ENCODE measurements at places on chromosomes 1 and 21.

GRCh38 chr21:42237577-42237976, 18.6 kb downstream of the ABCG1 start:
- no peak for DNase-seq
- no peaks in the 10 kb centered on the region for H3K27me3 ChIP-seq
- no peaks in the 10 kb centered on the region for H3K36me3 ChIP-seq
- H3K27ac ChIP-seq = no peak overlapping the region

DNA sequence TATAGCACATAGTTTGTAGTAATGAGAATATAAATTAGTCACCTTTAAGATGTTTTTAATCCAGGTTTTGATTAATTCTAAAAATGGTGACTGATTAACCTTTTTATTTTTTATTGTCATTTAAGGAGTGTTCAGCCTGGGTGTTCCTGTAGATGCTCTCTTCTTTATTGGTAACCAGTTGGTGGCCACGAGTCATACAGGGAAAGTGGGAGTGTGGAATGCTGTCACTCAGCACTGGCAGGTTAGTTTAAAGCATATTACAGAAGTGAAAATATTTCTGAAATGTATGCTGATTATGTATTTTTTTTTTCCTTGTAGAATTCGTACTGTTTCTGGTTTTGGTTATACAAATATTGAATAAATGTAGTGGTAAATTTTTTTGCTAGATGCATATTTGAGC, 28.1 kb downstream of the KCTD3 start:
- peaks cover 23% of the 10 kb centered on the region for H3K4me1 ChIP-seq
- no peak overlapping the region for H3K27ac ChIP-seq
- H3K4me3 ChIP-seq = no peak overlapping the region
- no peak for DNase-seq
- H3K27me3 ChIP-seq = no peaks in the 10 kb centered on the region
- peaks cover 4% of the 10 kb centered on the region for H3K36me3 ChIP-seq

- no peak overlapping the region for H3K4me3 ChIP-seq
- H3K36me3 ChIP-seq = no peaks in the 10 kb centered on the region
- H3K27me3 ChIP-seq = no peaks in the 10 kb centered on the region
- no peak for DNase-seq
- H3K4me1 ChIP-seq = peaks cover 5% of the 10 kb centered on the region
Measured at GRCh38 chr1:236716160-236716559, 29.9 kb downstream of the ACTN2 start.

GRCh38 chr1:81432059-81432458, 368.7 kb upstream of the ADGRL2 start:
- no peak for DNase-seq
- no peak overlapping the region for H3K27ac ChIP-seq
- H3K4me1 ChIP-seq = no peaks in the 10 kb centered on the region
- H3K4me3 ChIP-seq = no peak overlapping the region

GRCh38 chr1:51280321-51280978, 44.4 kb downstream of the RNF11 start:
- no peak overlapping the region for H3K27ac ChIP-seq
- H3K36me3 ChIP-seq = peaks cover 5% of the 10 kb centered on the region

- no peak overlapping the region for H3K27ac ChIP-seq
- H3K36me3 ChIP-seq = no peaks in the 10 kb centered on the region
- H3K4me3 ChIP-seq = no peak overlapping the region
- H3K27me3 ChIP-seq = no peaks in the 10 kb centered on the region
- H3K4me1 ChIP-seq = no peaks in the 10 kb centered on the region
- DNase-seq = no peak
Measured at GRCh38 chr1:197737916-197738315, 37.4 kb downstream of the DENND1B start.

DNA sequence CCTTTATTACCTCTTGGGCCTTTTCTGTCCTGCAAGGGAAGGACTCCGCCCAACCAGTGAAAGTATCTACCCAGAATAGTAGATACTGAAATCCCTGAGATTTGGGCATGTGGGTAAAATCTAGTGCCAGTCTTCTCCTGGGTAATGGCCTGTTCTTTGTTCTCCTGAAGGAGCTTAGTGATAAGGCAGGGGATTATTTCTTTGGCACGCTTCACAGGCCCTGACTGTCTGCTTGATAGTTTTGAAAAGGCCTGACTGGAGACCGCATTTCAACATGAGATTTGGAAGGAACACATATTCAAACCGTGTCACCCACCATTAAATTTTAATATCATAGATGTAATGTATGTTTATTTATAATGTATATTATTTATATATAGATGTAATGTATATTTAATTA, 48.9 kb downstream of the RASAL2 start:
- H3K27me3 ChIP-seq = no peaks in the 10 kb centered on the region
- H3K4me1 ChIP-seq = peaks cover 1% of the 10 kb centered on the region
- no peak overlapping the region for H3K27ac ChIP-seq

DNA sequence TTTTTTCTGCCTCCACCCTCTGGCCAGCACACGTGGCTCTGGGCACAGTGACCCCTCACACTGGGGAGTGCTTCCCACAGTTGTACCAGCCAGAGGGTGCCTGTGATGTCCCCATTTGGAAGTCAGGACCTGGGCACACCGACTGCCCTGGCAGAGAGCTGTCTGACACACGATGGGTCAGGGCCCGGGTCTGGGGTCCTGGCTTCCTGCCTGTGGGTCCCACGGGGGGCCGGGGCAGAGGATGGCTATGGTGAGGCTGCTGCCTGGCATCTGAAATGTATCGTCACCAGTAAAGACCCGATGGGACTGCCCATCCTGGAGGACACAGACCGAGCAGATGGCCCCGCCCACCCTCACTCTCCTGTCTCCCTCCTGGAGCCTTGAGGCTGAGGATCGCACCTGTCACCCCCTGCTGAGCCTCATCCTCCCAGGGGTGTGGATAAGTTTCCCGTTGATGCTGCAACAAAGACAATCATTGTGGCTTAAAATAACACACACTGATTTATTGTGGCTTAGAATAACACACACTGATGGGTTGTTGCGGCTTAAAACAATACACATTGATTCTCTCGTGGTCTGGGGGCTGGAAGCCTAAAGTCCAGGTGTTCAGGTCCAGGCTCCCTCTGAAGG, 88.8 kb upstream of the TTC34 start:
- H3K4me1 ChIP-seq = no peaks in the 10 kb centered on the region
- no peaks in the 10 kb centered on the region for H3K36me3 ChIP-seq
- H3K27ac ChIP-seq = no peak overlapping the region
- no peak for DNase-seq

- H3K4me1 ChIP-seq = no peaks in the 10 kb centered on the region
- DNase-seq = no peak
- H3K27me3 ChIP-seq = no peaks in the 10 kb centered on the region
- H3K27ac ChIP-seq = no peak overlapping the region
Measured at GRCh38 chr1:197224160-197224559, 43.9 kb upstream of the CRB1 start.

- H3K27ac ChIP-seq = no peak overlapping the region
- H3K27me3 ChIP-seq = no peaks in the 10 kb centered on the region
- no peaks in the 10 kb centered on the region for H3K36me3 ChIP-seq
Measured at GRCh38 chr1:51920130-51920529, 41.6 kb upstream of the NRDC start.

GRCh38 chr21:16422702-16423101, 692.9 kb downstream of the USP25 start:
- H3K27ac ChIP-seq = peak overlapping the region; percentile 85
- no peaks in the 10 kb centered on the region for H3K36me3 ChIP-seq
- no peak for DNase-seq
- peaks cover 29% of the 10 kb centered on the region for H3K4me1 ChIP-seq
- no peaks in the 10 kb centered on the region for H3K27me3 ChIP-seq

DNA sequence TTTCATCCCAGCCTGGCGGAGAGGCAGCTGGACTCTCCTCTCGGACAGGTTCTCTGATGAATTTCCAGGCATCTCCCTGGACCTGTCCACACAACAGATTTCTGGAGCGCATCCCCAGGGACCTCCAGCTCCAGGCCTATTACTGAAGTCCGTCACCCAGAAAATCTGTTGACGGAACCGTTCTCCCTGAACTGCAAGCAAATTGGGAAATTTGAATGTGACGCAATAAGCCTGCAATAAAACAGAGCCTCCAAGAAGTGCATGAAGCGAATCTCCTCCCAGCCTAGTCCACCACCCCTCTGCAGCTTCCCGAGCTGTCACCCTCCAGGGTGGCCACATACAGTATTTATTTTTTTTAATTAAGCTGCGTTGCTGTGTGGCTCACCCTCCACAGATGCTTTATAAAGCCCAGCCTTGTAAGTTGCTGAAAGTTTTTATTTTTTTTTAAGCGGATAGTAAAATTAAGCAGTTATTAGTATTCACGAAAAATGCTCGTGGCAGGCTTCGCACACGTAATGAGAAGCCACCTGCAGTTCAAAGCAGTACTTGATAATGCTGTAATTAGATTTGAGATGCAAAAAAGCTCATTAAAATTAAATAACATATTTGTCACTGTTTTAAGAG, 173.3 kb downstream of the CAMTA1 start:
- peaks cover 22% of the 10 kb centered on the region for H3K4me1 ChIP-seq
- H3K36me3 ChIP-seq = no peaks in the 10 kb centered on the region
- no peak overlapping the region for H3K4me3 ChIP-seq
- H3K27me3 ChIP-seq = no peaks in the 10 kb centered on the region
- no peak for DNase-seq
- H3K27ac ChIP-seq = no peak overlapping the region

- no peaks in the 10 kb centered on the region for H3K27me3 ChIP-seq
- H3K36me3 ChIP-seq = no peaks in the 10 kb centered on the region
- peaks cover 31% of the 10 kb centered on the region for H3K4me1 ChIP-seq
Measured at GRCh38 chr1:111598544-111598943, 21.0 kb upstream of the RAP1A start.

DNA sequence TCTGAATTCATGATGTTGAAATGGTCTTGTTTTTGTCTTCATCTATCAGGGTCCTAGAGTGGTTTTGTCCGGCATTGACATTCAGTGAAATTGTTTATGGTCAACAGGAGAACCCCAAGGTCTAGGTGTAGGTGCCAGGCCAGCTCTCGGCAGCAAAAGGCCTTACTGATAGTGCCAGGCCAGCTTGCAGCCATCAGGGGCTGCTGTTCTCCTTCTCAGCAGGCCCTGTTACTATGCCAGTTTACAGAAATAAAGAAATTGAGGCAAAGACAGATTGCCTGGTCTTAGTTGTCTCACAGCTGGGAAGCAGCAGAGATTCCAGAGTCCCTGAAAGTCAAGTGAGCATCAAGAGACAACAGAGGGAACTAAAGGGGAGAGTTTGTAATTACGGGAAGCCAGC, 12.0 kb downstream of the HMGB4 start:
- DNase-seq = no peak
- no peaks in the 10 kb centered on the region for H3K4me1 ChIP-seq
- no peaks in the 10 kb centered on the region for H3K36me3 ChIP-seq
- H3K4me3 ChIP-seq = no peak overlapping the region
- H3K27ac ChIP-seq = no peak overlapping the region
- H3K27me3 ChIP-seq = no peaks in the 10 kb centered on the region

DNA sequence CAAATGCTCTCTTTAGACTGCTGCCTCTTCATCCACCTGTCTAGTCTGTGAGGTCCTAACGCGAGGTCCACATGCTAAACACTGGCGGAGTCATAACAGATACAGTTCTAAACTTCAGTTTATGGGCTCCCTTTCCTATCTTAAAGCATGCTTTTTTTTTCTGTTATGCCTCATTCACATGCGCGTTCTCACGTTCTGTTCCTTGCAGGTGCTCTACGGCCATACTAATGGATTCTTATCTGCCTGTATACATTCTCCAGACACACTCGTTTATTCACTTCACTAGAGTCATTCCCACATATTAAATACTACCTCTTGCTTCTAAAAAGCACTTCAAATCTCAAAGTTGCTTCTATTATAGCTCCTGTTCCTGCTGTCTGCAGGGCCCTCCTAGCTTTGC, 38.7 kb downstream of the PHC2 start:
- no peak overlapping the region for H3K4me3 ChIP-seq
- H3K27ac ChIP-seq = no peak overlapping the region
- H3K36me3 ChIP-seq = no peaks in the 10 kb centered on the region
- H3K27me3 ChIP-seq = no peaks in the 10 kb centered on the region
- no peak for DNase-seq
- peaks cover 27% of the 10 kb centered on the region for H3K4me1 ChIP-seq

- peaks cover 19% of the 10 kb centered on the region for H3K4me1 ChIP-seq
- H3K4me3 ChIP-seq = peak overlapping the region; percentile 67
- H3K27me3 ChIP-seq = no peaks in the 10 kb centered on the region
- no peaks in the 10 kb centered on the region for H3K36me3 ChIP-seq
Measured at GRCh38 chr21:17514124-17514845, 1.4 kb downstream of the CXADR start.

DNA sequence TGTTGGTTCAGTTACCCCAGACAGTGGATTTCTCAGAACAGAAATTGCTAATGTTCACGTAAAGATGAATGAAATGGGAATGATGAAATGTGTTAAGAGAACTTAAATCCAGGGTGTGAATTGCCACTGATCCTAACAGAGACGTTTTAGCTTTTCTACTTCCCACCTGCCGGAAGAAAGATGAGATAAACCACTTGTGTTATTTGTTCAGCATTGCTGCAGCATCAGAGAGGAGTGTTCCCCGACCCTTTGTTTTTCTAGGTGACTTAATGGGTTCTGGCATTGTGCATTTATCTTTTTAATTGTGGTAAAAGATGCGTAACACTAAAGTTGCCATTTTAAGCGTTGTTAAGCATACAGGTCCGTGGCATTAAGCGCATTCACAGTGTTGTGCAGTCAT, 122.3 kb downstream of the GALNT2 start:
- H3K27me3 ChIP-seq = no peaks in the 10 kb centered on the region
- peaks cover 29% of the 10 kb centered on the region for H3K4me1 ChIP-seq
- H3K36me3 ChIP-seq = no peaks in the 10 kb centered on the region
- H3K4me3 ChIP-seq = no peak overlapping the region
- DNase-seq = no peak

DNA sequence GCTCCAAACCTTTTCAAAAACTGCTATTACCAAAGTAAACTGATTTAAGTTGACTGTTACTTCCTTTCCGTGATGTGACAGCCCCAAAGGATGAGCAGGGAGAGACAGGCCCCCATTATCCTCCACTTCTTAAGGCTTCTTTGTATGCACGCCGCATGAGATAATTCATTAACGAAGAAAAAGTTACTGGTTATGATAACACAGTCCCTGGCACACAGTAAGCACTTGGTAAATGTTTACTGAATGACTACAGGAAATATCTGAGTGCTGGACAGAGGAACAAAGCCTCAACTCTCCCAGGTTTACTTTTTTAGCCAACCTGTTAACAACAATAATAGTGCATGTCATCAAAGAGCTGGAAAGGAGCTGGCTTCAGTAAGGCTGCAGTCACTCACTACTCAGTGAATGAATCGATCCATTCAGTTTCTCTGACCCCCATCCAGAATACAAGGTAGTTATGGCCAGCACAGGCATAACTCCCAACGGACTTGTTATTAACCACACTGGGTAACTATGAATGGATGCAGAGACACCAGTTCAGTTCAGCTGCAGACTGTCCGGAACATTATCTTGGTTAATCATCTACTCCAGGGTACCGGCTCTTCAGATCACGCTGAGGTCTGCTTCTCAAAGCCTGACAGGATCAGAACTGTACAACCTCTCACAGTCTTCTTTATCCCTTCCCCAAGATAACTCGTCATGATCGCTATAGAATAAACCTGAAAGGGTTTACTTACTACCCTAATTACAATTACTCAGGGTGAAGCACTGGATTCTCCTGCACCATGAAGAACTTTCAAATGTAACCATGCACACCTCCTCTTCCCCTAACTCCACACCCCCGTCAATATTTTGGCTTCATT, 58.3 kb downstream of the TGFBR3 start:
- H3K27me3 ChIP-seq = no peaks in the 10 kb centered on the region
- H3K4me3 ChIP-seq = no peak overlapping the region
- peaks cover 4% of the 10 kb centered on the region for H3K36me3 ChIP-seq
- H3K27ac ChIP-seq = peak overlapping the region; percentile 41

GRCh38 chr1:58983162-58983561, 199.3 kb upstream of the JUN start:
- H3K27me3 ChIP-seq = no peaks in the 10 kb centered on the region
- H3K27ac ChIP-seq = no peak overlapping the region
- no peak overlapping the region for H3K4me3 ChIP-seq
- peaks cover 20% of the 10 kb centered on the region for H3K4me1 ChIP-seq

All from vagina (tissue), 2 donors.